ENCODE measurements at places on chromosomes 11 and 22.

- DNase-seq: no peak
These were observed 176.5 kb upstream of the UBASH3B start for GRCh38 chr11:122478986-122479385.

GRCh38 chr11:13339195-13340153, 61.9 kb downstream of the BMAL1 start:
- DNase-seq: no peak

GRCh38 chr22:44765571-44766285, 13.4 kb downstream of the ARHGAP8 start:
- no peak for DNase-seq

GRCh38 chr11:33957304-33957917, 65.5 kb upstream of the LMO2 start:
- no peak for DNase-seq

DNA sequence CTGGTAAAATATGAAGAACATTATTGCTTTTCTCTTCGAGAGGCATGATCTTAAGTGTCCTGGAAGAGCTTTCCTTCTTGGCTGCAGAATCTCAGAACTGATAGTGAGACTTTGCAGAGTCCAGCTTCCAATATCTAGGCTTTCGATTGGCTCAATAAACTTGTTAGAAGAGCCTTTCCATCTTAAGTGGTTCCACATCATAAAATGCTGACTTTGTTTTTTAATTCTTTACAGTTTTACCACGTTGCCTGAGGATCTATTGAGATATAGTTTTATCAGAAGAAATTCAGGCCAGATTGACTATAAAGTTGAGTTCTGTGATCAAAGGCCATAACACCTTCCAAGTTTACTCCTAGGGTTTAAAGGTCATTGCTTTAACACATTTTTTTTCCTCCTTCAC, 15.6 kb upstream of the DNAJB7 start:
- DNase-seq: no peak

GRCh38 chr11:2928605-2929530, at the start of gene PHLDA2:
Gene PHLDA2 (minus strand): TSS chr11:2929420. CDS start chr11:2929364, 56 bp downstream.
- peak; percentile 39 for DNase-seq

DNA sequence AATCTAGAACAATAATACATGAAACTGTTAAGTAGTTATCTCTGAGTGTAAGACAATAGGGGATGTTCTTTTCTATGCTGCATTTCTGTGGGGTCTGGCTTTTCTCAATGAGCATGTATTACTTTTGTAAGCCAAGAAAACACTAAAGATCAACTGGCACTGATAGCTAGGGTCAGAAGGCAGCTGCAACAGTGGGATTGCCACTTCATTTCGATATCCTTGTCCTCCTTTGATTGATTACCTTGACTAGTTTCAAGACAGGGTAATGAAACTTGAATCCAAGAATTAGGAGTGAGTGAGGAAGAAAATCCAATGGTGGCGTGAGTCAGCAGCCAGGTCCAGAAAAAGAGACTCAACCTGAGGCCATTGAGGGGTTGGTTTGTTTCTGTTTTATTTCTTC, 46.5 kb downstream of the FEZ1 start:
- DNase-seq: no peak

GRCh38 chr11:12435264-12435663, 57.9 kb downstream of the PARVA start:
- no peak for DNase-seq

DNA sequence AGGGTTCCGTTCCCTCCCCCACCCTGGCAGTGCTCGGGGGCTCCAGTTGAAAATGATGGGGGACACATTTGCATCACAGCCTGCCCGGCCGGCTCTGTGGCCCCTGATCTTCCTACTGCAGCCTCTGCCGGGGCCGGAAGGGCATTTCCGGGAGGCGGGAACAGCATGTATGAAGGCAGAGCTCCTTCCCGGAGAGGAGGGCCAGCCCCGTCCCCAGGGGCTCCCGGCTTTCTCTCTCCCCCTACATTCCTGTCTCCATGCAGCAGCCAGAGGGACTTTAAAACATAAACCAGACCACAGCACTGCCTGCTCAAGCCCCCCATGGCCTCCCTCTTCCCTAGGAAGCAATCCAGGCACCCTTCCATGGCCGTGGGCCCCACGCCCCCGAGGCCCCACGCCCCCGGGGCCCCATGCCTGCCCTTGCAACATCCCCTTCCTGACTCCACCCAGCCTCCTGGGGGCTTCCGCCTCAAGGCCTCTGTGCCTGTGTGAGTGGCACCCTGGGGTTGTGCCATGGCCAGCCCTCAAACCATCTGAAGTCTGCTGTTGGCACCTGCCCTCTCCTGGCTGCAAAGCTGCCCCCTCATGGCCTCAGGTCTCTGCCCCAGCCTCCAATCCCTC, 73.1 kb downstream of the CDKN1C start:
- no peak for DNase-seq

- DNase-seq: no peak
These were observed 18.7 kb downstream of the SSH3 start for GRCh38 chr11:67322049-67322448.

- no peak for DNase-seq
These were observed 349.9 kb downstream of the CNTN5 start for GRCh38 chr11:99370549-99371216.

DNA sequence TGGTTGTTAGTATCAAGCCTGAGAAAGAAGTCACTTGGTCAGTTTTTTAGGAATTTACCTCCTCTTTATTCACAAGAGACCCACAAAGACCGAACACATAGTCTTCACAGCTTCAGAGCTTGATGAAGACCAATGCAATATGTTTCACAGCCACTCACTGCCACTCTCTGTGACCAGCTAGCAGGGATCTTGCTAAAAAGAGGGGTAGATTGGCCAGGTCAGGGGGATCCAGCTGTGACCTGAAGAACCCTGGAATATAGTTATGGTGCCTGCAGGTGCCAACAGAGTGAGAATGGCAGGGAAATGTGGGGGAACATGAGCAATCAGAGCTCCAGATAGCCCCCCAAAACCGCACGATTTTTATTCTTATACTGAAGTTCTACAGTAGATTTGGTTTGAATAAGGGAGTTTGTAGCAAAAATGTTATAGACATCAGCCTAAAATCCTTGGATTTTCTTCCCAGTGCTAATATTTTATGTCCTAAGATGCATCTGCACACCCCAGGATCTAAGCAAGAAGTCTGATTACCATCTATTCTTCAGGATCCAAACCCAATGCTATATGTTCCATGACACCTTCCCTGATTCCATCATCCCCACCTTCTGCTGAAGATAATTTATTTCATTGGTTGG, 8.7 kb downstream of the POU2AF1 start:
- DNase-seq: no peak

GRCh38 chr11:9347100-9347499, 32.7 kb upstream of the TMEM41B start:
- DNase-seq: no peak

GRCh38 chr22:27844256-27844655, 42.7 kb upstream of the MN1 start:
- no peak for DNase-seq

DNA sequence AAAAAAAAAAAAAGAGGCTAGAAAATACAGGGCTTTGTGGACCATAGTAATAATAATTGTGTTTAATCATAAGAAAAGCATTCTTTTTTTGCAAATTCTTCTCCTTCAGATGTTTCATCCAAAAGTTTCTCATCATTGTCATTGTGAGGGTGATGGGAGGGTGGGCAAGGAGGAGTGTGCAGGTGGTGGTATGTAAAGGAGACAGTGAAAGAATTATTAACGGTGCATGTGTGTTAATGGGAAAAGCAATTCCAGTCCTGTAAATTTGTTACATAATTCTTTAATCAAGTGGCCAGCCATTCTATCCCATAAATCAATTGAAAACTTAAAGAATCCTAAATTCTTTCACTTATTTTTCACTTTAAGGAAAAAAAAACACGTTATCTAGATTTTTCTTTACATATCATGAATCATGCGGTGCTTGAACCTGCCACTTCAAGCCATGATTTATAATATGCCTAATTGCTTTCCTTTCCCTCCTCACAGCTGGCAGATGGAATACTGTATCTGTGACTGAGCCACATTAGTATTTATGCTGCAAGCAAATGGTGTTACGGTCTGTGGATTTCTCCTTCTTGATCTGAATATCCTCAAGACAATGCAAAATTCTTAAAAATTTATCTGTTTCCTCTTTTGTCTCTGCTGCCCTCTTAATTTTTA, 318.5 kb downstream of the JRKL start:
- no peak for DNase-seq

DNA sequence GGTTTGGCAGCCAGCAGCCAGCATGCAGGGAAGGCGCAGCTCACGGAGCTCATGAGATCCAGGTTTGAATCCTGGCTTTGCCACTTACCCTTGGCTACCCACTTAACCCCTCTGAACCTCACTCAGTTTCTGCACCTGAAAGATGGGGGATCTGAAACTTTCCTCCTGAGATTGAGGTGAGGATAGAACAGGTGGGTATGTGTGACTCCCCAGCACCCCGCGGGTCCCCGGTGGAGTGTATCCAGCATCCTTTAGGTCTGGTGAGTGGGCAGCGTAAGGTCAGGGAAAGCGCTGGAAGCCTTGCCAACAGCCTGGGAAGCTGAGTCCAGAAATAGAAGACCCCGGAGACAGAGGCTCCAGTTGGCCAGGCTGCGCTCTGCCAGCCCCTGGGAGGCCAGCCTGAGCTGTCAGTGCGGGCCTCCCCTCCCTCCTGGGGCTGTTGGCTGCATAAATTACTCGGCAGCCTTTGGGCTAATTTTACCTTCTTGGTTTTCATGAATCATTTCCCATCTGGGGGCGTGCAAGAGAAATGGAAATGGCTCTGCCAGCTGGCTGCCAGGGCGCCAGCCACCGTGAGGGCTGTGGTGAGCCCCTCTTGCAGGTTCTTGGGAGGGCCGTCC, 17.6 kb downstream of the PRDM11 start:
- no peak for DNase-seq

GRCh38 chr11:78110351-78110750, 29.1 kb downstream of the ALG8 start:
- no peak for DNase-seq

- DNase-seq: no peak
These were observed 795.5 kb downstream of the METTL15 start for GRCh38 chr11:28903716-28904115.

DNA sequence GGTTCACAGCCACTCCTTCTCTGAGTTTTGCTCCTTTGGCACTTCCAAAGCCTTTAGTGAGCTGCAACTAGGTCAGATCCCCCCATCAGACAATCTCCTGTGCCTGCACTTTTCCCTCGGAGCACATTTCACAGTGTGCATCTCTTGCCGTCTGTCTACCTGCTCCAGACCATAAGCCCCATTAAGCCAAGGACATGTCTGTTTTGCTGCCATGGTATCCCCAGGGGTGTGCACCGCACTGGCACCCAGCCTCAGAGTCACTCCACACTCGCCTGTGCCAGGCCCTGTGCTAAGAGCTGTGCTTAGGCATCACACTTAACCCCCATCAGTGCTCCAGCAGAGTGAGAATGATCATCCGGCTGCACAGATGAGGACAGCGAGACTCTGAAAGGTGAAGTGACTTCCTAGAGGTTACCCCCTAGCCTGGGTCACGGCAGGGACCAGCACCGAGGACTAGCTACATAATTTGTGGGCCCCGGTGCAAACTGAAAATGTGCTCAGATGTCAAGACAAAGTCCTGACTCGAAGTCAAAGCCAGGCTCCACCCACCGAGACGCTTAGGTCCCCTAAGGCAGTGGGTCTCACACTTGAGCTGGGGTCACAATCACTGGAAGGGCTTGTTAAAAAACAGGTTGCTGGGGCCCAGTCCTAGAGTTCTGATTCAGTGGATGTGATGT, 33.9 kb downstream of the ARRB1 start:
- no peak for DNase-seq

DNA sequence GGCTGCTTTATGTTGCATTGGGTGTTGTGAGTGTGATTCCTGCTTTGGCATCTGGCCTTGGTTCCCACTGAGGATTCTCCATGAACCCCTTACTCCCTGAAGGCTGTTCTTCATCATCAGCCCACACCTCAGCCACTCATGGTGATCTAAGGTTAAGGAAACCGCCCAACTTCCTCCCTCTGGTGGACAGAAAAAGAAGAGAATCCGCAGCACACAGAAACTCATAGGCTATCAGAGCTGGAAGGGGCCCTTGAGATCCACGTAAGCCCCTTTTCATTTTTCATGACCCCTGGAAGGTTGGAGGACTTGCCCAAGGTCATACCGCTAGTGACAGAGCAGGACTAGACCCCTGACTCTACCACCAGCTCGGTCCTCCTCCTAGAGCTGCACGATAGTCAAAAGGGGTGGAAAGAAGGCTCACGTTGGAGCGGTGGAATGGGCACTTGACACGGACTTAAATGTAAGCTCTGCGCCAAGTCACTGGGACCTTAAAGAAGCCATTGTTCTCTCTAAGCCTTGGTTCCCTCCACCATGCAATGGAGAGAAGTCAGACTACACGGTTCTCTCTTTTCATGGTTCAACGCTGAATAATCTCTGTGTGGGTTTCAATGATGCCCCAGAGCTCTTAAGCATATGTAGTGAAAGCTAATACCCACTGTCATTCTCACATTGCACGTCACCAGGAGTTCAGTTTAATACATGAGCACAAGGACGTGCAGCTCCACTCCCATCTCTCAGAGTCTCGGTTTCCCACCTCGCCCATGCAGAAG, 83.6 kb upstream of the CRTAM start:
- DNase-seq: no peak

DNA sequence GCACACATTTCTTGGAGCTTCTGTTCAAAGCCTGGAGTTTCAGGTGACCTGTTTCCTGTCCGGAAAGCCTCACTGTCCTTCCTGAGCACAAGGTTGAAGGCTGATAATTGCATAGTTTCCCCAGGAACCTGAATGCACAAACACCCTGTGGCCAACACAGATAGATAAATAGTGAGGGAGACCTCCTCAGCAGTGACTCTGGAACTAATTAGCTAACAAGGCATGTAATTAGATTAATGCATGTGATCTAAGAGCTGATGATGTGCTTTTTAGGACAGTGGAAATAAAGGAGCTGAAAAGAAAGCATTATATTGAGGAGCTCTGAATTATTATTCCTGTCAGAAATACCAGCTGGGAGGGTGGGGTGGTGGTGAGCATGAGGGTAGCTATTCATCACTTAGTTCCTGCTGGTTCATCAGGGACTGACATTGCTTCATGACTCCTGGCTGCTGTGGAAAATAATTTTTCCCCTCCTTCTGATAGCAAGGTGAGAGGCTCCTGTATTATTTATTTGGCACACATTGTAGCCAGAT, 101.1 kb downstream of the NELL1 start:
- DNase-seq: no peak

DNA sequence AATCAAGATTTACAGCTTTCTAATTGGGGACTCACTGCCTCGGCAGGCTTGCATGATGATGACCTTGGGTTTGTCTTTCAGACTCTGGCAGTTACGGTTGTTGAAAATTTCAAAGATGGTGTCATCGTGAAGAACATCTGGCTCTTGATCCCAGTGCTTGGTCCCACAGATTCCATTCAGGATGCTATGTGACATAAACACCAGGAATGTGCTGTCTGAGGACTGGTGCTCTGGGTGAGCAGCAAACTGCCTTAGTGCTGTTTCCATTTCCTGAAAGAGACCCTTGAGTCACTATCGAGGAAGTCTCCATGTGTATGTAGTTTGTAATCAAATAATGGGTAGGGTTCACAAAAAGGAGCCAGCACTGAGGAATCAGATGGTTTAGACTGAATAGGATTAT, 7.1 kb downstream of the CASP12 start:
- no peak for DNase-seq

Measured in activated CD8-positive, alpha-beta memory T cell treated with anti-CD3 and anti-CD28 coated beads for 48 hours (primary cell).